Activated CD8-positive, alpha-beta memory T cell treated with anti-CD3 and anti-CD28 coated beads for 4 hours (primary cell): ENCODE measurements at places on chromosomes 11 and 22.

GRCh38 chr11:11027288-11027687 is 169.4 kb upstream of the ZBED5 start:
- no peak for DNase-seq

DNA sequence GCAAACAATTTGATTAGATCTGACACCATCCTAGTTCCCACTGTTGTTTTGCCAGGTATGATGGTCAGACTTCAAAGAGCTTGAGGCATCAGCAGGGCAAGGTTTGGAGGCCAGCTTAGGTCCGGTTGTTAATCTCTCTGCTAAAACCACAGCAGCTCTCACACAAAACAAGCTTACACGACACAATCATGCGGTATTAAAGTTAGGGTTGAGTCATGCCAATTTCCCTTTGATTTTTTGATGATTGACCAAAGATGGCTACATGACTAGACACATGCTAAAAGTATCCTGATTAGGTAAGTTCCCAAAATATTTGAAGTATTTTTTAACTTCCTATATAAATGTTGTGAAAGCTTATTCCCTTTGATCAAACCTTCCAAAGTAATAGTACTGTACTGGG is 145.9 kb downstream of the ELP4 start:
- DNase-seq = no peak

- DNase-seq = no peak
Observed at GRCh38 chr22:37098976-37099591, 10.4 kb downstream of the TMPRSS6 start.

- DNase-seq = no peak
Observed at GRCh38 chr22:38759005-38759404, 3.2 kb upstream of the SUN2 start.

- DNase-seq = no peak
Observed at GRCh38 chr11:60700689-60701468, 1.5 kb downstream of the MS4A8 start.

- DNase-seq = no peak
Observed at GRCh38 chr11:88827018-88827676, 238.6 kb downstream of the GRM5 start.

DNA sequence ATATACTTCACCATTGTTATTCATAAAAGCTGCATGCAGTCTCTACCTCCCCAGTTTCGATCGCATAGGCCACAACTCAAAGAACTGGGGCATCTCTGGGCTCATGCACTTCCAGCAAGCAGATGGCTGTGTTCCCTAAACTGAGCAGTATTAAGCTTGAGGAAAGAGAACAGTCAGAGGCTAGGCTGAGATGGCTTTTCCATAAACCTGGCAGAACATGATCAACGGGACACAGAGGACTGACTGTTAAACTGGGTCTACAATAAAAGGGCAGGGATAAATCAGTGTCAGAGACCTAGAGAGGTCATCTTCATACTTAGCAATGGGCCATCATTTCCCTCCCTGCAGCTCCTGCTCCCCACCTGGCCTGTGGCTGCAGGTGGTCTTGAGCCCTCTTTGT is 171.0 kb upstream of the NECTIN1 start:
- no peak for DNase-seq
